Kidney capillary endothelial cell (primary cell): ENCODE measurements at places on chromosomes 11 and 22.

DNA sequence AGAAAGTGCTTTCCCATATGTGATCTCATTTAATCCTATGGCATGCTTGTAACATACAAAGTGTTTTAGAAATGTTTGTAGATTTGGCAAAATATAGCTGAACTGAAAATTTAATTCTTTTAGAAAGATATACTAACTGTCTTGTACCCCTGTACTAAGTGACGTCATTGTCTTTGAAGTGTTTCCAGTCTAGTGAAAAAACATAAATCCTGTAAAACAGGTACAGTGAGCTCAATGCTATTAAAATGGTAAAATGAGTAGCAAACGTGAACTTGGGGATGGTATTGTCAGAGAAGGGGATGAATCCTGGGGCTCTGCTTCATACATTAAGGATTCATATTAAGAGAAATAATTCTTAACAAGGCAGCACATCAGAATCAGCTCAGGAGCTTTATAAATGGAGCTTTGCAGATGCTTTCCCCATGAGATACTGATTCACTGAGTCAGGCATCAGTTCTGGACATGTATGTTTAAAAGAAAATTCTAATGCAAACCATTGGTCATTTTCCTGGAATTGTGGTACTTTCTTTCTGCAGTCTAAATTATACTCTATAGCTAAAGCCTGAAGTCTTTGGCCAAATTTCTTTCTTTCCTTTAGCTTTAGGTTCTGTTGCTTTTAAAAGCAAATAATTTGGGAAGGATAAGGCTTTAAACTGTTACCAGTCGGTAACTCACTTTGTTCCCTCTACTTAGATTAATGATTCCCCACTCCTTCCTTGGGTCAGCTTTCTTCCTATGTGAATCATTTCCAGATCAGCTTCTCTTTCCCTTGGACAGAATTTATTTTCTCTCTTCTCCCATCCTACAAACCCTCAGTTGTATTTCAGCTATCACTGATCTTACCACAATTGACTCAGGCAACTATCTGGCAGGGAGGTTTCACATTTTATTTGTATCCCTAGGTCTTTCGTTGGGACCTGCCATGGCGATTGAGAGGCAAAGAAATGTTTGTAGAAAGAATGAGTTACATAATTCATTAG lies 57.5 kb upstream of the DDI1 start:
- no peak for DNase-seq

DNA sequence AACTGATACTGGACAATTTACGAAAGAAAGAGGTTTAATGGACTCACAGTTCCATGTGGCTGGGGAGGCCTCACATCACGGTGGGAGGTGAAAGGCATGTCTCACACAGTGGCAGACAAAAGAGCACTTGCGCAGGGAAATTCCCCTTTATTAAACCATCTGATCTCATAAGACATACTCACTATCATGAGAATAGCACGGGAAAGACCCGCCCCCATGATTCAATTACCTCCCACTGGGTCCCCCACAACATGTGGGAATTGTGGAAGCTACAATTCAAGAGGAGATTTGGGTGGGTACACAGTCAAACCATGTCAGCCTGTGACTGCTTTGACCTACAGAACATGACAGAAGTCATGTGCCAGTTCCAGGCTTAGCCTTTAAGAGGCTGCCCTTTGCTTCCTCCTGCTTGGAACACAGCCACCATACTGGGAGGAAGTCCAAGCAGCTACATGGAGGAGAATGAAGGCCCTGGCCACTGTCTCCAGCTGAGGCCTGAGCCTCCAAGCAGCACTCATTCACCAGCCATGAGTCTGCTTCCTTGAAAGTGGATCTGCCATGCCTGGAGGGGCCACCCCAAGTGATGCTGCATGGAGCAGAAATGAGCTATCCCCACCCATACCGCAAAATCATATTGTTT lies 10.9 kb upstream of the GAL start:
- no peak for DNase-seq

DNA sequence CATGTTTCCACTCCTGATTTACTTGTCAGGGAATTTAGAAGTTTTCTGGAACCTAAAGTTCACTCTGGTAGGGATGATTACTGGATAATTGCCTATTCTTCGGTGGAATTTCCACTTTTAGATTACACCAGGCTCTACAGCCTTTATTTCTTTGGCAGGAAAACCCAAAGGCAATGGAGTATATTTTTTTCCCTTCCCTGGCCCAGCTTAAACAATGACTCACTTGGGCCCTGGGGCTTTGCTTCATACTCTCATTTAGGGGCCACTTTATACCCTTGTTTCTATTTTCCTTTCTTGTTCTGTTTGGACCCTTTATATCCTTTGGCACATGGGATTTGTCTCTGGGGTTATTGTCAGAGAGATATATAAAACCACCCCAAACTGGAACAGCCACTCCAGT lies 114.7 kb downstream of the CSTPP1 start:
- DNase-seq: no peak

- DNase-seq: peak; percentile 10
Observed at GRCh38 chr11:16000065-16000464, 356.3 kb downstream of the SOX6 start.

- DNase-seq: no peak
Observed at GRCh38 chr11:85709941-85710702, 24.1 kb upstream of the CCDC89 start.

- no peak for DNase-seq
Observed at GRCh38 chr22:49519117-49519737, 308.4 kb downstream of the BRD1 start.

DNA sequence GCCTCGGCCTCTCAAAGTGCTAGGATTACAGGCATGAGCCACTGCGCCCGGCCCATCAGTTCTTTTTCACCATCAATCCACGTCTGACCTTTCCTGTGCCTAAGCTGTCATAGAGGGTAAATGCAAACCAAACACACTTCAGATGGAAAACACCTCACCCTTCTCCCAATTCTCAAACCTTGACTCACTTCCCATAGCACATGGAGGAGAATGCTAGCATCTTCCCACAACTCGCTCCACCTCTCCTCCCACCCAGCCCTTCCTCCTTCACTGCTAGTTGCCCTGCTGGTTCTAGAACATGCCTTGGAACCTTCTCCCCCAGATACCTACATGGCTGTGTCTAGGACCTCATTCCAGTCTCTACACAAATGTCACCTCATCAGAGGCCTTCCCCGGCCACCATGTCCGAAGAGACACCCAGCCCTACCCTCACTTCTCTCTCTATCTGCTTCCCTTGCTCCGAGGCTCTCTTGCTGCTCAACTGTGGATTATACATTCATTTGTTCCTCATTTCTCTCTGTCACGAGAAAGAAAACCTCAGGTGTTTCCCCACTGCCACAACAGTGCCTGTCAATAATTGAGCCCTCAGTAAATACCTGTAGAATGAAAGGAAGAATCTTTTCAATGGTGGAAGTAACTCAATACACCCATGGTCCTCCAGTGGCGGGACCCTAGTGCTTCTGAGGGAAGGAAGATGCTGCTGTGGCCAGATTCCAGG lies 21.3 kb upstream of the NCF4 start:
- peak; percentile 37 for DNase-seq

DNA sequence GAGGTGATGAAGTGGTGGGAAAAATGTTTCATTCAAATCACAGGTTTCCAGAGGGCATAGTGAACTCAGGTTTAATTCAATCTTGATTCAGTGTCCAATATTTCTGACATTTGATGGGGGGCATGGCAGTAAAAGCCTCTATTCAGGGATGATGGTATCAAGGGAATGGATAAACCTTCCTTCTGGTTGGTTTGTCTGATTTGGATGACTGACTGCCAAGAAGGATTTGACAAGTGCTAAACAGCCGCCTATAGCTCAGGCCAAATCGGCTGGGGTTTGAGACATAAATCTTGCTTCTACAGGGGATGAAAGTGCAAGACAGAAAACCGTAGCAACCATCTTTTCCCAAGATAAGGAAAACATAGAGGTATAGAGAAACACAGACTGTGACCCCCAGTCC lies 121.8 kb upstream of the C11orf87 start:
- DNase-seq: no peak

DNA sequence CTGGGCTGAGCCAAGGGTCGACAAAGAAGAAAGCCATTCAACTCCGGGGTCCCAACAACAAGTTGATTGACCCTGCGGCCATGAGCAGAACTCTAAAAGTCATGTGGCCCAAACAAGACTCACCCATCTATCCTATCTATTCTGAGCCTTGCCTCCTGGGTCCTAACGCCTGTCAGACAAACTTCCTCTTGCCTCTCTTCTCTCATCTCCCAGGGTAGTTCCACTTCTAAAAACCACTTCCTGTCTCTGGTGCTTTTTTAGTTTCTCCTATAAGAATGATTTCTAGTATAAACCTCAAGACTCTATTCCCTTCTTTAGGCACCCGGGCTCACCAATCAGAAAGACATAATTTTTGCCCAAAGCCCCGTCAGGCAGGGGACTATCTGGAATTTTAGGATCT lies 530.2 kb downstream of the DLG2 start:
- no peak for DNase-seq

GRCh38 chr11:72842126-72842525 lies 27.9 kb downstream of the ATG16L2 start:
- DNase-seq: no peak

- DNase-seq: peak; percentile 99
Observed at GRCh38 chr11:35629914-35630313, 11.7 kb downstream of the FJX1 start.

DNA sequence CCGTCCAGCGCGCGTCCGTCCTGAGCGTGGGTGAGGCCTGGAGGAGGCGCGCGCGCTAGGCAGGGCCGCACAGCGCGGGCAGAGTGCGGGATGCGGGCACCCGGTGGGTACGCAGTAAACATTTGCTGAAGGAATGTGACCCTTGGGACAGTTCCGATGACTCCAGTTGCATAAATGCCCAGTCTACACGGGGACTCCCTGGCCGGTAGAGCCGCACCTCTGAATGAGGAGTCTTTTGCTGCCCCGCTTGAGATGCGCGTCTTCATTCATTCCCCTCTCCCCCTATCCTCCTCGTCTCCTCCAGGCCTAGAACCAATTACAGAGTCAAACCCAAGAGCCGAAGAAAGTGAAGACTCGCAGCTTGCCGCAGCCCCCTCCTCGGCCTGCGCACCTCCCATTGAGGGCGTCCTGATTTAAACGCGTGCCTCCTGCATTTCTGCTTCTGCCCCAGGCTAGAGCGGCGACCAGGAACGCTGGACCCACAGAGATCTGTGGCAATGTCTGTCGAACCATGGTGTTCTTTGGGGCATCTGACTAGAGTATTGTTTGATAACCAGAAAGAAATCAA lies 729 bp upstream of the CHKB start:
- DNase-seq: peak; percentile 29

DNA sequence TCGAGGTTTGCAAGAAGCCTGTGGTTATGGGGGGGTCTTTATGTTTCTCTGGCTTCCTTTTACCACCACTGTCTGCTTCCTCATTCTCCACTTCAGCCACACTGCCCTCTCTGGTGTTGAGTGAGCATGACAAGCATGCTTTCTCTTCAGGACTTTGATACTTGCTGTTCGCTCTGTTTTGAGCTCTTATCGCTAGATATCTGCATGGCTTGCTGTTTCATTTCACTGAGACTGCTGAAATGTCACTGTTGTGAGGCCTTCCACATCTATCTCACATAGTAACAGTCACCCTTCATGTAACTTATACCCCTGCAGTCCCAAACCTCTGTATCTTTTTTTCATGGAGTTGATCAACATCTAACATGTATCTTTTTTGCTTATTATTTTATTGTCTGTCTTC lies 59.8 kb downstream of the TMEM135 start:
- peak; percentile 13 for DNase-seq

DNA sequence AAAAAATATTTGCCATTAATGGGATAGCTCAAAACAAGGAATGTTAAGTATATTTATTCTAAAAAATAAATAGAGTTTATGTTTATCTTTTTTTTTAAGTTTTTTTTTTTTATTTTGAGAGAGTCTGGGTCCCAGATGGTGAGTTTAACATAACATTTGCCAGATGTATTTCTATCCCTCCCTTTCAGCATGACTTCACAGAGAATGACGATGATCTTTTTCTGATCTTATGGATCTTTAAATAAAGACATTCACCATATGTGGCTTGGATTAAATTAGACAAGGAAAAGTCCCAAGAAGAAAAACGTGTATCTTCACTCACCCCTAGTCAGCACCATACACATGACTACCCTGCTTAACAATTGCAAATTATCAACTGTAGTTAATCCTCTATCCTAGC lies 839.8 kb upstream of the CNTN5 start:
- no peak for DNase-seq

DNA sequence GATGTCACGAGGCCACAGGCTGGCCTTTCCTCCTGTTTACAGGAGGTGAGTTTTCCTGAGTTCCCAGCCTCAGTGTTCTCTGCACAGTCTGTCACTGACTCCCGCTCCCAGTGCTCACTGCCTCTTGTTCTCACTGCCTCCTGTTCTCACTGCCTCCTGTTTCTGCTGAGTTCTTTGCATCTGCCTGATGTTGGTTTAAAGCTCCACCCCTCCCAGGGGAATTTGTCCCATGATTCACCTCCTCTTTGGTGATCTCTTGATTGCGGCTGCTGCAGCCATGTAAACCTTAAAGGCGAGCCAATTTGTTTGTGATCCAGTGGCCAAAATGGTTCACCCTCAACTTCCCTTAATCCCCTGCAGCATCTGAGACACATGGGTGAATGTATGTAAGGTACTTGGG lies 6.0 kb upstream of the TUBA8 start:
- no peak for DNase-seq

DNA sequence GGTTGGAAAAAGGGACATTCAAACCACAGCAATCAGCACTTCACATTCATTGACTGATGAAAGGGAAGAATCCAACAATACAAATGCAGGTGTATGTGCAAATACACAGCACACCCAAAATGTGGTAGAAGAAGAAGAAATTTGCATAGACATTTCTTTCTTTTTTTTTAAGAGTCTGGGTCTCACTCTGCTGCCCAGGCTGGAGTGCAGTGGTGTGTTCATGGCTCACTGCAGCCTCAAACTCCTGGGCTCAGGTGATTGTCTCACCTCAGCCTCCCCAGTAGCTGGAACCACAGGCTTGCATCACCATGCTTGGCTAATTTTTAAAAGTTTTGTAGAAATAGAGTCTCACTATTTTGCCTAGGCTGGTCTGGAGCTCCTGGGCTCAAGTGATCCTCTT lies 21.9 kb downstream of the CARS1 start:
- DNase-seq: no peak

DNA sequence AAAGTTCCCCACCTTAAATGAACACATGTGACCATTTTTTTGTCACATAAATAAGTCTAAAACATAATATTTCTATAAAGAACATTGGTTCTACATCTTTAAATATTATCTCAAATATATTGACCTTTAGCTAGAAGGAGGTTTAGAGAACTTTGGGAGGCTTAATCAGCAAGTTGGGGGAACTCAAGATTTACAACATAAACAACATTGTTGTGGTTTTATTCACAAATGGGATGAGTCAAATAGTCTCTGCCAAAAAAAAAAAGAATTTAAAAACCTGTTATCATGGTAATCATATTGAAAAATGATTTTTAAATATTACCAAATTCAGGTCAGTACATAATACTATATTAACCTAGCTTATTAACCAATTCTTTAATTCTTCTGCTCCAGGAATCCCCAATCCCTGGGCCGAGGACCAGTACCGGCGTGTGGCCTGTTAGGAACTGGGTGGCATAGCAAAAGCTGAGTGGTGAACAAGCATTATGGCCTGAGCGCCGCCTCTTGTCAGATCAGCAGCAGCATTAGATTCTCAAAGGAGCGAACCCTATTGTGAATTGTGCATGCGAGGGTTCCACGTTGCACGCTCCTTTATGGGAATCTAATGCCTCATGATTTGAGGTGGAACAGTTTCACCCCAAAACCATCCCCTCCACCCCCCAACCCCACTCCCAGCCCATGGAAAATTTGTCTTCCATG lies 98.2 kb downstream of the RDX start:
- no peak for DNase-seq

- DNase-seq: no peak
Observed at GRCh38 chr11:88779577-88779976, 286.2 kb downstream of the GRM5 start.

- DNase-seq: no peak
Observed at GRCh38 chr11:130706572-130706971, 209.7 kb downstream of the SNX19 start.
